ENCODE measurements at places on chromosomes 2 and 18.

GRCh38 chr2:68745006-68745405 is 10.4 kb downstream of the ARHGAP25 start:
- no peak for DNase-seq

GRCh38 chr2:8477552-8478470 is 204.0 kb upstream of the ID2 start:
- DNase-seq: no peak

DNA sequence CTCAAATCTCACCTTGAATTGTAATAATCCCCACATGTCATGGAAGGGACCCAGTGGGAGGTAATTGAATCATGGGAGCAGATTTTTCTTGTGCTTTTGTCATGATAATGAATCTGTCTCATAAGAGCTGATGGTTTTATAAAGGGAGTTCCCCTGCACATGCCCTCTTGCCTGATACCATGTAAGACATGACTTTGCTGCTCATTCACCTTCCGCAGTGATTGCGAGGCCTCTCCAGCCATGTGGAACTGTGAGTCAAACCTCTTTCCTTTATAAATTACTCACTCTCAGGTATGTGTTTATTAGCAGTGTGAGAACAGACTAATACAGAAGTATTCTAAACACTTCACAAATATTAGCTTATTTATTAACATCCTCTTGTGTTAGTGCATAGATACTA is 516.7 kb downstream of the LRRTM4 start:
- DNase-seq: no peak

GRCh38 chr2:86157009-86157556 is 38.2 kb downstream of the IMMT start:
- no peak for DNase-seq

- no peak for DNase-seq
Measured at GRCh38 chr2:234841321-234842015, 110.3 kb upstream of the SH3BP4 start.

DNA sequence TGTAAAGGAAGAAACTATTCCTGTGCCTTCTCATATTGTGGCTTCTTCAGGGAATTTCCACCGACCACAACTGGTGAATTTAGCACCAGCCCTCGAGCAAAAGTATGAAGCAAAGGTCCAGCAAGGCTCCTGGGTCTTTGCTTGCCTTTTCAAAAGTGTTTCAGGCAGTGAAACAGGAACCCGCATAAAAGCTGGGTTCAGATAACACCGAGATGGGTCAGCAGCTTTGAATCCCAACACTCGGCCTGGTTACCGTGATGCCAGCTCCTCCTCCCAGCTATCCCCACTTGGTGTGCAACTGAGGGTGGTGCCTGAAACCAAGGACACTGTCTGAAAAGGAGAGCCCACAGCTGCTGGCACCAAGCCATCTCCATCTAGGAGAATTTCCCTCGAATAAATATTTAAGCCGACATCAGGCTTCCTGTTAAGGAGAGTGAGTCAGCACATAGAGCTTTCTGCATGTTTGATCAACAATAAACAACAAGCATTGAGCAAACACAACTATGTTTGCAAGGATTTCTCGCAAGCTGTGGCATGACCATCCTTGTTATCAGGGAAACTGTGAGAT is 69.5 kb downstream of the ANTXR1 start:
- no peak for DNase-seq
